ENCODE measurements at places on chromosomes 5 and 9.

DNA sequence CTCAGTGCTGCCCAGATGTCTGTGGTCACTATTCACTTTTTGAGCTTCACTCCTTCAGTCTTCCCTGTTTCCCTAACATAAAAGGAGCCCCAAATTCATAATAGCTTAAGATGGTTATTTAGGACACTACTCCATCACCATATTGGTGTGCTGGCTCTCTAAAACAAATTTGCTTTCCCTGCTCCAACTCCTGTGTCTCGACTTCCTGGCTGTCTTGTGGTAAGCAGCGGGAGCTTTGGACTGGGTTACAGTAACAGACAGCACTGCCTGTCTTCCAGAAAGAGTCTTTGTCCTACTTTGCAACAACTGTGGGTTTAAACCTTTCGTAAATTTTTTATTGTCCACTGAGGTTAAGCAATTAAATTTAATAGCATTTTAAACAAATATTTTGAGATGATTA is 389.4 kb downstream of the CDH9 start:
- DNase-seq, result no peak

DNA sequence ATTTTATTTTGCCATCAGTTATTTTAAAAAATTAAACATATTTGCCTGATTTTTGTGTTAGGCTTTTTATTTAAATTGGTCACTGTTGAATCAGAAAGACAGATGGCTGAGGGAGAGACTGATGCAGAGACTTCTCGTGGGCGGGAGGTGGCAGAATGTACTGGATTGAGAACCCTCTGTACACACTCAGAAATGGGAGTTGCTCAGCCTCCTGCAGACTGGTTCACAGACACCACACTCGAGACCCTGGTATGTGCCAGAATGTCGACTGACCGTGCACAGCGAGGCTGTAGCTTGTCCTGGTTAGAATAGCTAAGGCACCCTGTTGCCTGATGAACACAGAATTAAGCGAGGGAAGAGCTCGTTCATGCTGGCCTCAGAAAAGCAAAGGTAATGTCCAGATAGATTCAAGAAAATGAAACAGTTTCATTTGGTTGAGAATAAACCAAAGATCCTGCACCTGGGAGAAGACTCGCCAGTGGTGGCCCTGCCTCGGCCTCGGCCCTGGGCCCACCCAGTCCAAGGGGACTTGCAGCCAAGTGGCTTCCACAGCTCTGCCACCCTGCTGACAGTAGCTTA is 71.3 kb upstream of the OTULINL start:
- no peak for DNase-seq

GRCh38 chr9:95522871-95523370 is 6.2 kb upstream of the PTCH1 start:
- DNase-seq, result no peak

DNA sequence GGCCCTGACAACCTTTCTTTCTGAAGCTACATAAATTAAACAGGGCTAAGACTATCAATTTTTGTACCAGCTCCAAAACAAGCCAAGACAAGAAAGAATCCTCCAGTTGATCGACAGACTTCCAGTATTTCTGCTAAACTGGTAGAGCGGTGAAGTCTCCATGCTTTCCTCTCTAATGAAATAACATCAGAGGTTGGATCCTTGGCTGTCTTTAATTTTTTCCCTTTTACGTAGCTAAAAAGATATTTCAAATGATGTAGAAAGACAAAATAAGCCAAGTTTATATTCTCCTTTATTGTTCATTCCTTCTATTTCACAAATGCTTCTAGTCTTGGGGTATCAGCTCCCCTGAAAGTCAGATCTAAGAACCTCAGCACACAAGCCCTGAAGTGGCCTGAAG is 434.9 kb downstream of the NFIB start:
- DNase-seq, result no peak

- no peak for DNase-seq
Measured at GRCh38 chr5:124604419-124604818, 142.0 kb downstream of the ZNF608 start.

GRCh38 chr5:73155271-73156222 is 17.4 kb upstream of the TMEM174 start:
- no peak for DNase-seq

DNA sequence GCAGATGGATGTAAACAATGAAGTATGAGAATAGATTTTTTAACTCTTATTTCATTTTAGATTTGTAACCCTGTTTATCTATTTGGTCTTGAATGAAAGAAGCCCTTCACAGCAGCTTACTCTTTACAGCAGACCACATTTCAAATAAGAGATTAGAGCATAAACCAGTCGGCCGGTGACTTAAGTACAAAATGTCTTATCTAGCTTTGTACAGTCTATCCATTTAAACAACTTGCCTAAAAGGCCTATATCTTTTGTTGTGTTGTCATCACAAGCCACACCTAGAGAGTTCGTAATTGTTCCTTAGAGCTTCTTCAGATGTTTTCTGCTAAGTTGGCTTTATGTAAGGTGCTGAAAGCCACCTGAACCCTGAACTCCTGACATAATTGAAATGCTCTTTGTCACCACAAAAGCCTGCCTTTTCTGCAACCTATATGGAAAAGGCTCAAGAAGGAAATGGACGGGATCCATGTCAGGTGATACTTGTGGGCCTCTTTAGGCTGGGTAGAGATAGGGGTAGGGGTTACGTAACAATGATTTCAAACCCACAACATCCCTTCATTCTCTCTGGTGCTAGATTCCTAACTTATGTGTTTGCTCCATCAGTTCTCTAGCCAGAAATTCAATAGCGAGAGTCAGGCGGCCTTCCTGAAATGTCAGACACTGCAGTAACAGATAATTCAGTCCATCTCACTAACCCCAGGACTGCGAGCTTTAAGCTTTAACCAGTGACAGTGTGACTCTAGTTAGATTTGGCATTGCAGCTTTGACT is 162.5 kb downstream of the CD180 start:
- no peak for DNase-seq

GRCh38 chr5:172800088-172800551 is 29.1 kb upstream of the DUSP1 start:
- DNase-seq, result peak; percentile 94

- DNase-seq, result no peak
Measured at GRCh38 chr5:88355490-88356050, 86.9 kb upstream of the TMEM161B start.

DNA sequence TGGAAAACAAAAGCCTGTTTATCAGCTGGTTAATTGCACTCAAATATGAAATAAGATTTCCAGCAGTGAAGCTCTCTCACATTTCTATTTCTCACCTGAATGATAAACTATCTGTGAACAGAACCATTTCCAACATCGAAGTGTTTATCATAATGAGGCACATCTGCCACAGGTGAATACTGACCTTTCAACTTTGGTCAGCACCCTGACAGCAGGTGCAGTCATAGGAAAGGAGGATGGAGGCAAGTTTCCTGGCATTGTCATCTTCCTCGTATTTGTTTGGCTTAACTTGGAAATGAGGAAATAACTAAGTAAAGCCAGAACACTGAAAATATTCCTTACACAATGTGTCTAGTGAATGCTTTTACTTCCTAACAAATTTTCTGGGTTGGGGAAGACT is 716.4 kb downstream of the NR2F1-AS1 start:
- no peak for DNase-seq

DNA sequence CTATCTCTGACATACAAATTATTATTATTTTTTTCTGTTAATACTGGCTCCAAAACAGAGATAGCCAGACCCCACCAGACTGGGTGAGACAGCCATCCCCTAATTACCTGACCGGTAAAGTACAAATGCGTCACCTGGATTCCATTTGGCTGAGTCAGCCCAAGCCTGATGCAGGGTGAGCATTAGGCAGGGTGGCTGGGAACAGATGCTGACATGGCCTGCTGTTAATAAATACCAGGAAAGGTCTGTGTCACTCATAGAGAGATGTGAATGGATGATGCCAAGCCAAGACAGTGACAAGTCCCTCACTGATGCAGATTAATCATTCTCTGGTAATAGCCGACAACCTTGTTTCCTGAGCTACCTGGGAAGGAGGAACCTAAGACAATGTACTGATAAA is 183.5 kb downstream of the TRIM32 start:
- DNase-seq, result no peak

- DNase-seq, result no peak
Measured at GRCh38 chr9:86464242-86464641, 110.0 kb upstream of the TUT7 start.
